Hematopoietic multipotent progenitor cell treated with erythropoietin and hydrocortisone succinate and interleukin-3 and kit ligand, for 6 days (in vitro differentiated cells): ENCODE measurements at places on chromosomes 16 and 17.
A peak's percentile ranks its signal among the peaks of the same experiment; 100 is the strongest.

DNA sequence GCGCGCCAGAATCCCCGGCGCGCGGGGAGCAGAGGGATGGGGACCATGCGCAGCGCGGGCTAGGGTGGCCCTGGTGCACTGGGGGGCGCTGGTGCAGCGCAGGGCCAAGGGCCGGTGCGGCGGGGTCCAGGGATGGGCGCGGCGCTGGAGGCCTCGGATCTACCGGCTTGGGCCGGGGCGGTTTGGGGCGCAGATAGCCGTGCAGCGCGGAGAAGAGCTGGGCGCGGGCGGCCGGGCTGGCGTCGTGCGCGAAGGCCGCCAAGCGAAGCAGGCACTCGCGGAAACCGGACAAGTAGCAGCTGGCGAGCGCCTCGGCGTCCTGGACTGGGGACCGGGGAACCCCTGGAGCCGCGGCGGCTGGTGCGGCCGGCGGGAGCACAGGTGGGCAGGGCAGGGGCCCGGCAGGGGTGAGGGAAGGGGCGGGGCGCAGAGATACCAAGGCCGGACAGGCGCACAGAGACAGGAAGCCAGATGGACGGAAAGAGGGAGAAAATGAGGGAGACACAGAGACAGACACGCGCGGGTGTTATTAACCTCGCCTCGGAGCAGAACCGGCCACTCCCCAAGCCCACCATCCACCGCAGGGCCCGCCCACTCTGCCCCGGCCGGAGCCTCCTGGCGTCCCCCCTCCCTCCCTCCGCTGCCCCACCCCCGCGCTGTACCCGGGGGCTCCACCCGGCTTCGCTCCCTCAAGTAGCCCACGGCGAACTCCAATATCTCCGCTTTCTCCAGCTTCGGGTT lies 2.1 kb downstream of the HES7 start:
- peak; percentile 80 for DNase-seq

- no peak for DNase-seq
Observed at GRCh38 chr17:7910281-7910680, 5.8 kb downstream of the RNF227 start.

- no peak for DNase-seq
Observed at GRCh38 chr16:66278111-66278531, 88.4 kb upstream of the CDH5 start.

DNA sequence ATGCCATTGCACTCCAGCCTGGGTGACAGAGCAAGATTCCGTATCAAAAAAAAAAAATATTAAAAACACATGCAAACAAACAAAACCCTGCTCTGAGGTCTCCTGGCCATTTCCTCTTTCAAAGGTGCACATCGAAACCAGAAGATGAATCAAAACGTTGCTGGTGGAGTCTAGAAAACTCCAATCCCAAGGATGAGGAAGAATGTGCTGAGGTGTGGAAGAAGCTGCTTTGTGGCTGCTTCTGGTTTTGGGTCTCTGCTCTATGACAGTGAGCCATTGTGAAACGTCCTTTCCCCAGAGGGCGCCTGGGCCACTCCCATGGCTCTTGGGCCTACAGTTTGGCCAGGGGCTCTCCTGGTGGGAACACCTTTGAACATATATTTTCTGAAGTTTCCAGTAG lies 112.6 kb downstream of the IRF8 start:
- DNase-seq: no peak

- DNase-seq: no peak
Observed at GRCh38 chr17:13600475-13601321, 1.0 kb downstream of the HS3ST3A1 start.

GRCh38 chr16:86294535-86295196 lies 215.7 kb upstream of the FOXF1 start:
- DNase-seq: no peak

GRCh38 chr16:72174726-72175125 lies 2.8 kb upstream of the PMFBP1 start:
- DNase-seq: no peak

- DNase-seq: no peak
Observed at GRCh38 chr17:76088041-76088867, 9.3 kb downstream of the ZACN start.

DNA sequence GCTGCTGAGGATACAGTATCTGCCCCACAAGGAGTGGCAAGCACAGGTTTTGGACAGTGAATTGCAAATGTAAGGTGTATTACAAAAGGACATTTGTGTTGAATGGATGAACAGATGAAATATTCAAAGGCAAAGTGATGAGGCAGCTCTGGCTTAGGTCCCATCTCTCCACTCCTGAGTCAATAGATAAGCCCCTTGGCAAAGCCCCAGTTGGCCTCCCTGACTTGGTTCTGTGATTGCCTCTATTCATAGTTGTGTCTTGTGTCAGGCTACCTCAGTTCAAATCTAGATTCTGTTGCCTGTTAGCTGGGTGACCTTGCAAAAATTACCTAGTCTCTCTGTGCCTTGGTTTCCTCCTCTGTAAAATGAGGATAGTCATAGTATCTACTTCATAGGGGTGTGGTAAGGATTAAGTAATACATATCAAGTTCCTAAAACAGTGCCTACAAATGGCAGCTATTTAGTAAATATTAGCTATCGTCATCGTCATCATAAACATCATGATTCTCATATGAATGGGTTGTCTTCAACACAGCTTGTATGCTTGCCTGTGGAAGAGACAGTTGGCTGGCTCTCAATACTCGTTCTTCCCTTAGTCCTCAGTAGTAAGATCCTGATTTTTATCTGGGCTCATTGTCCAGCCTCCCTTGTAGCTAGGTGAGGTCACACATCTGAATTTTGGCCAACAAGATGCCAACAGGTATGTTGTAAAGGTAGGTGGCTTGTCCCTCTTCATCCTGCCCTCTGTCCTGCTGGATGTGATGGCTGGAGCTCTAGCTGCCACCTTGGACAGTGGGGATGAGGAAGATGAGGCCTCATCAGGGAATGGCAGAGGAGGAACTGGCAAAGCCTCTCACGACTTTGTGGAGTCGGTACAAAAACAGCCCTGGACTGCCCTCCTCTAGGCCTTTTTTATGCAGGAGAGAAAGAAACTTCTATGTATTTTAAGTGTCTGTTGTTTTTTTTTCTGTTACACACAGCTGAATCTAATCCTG lies 2.1 kb upstream of the MFAP4 start:
- DNase-seq: peak; percentile 64

- peak; percentile 54 for DNase-seq
Observed at GRCh38 chr17:28317966-28318758, 838 bp upstream of the TMEM97 start.

DNA sequence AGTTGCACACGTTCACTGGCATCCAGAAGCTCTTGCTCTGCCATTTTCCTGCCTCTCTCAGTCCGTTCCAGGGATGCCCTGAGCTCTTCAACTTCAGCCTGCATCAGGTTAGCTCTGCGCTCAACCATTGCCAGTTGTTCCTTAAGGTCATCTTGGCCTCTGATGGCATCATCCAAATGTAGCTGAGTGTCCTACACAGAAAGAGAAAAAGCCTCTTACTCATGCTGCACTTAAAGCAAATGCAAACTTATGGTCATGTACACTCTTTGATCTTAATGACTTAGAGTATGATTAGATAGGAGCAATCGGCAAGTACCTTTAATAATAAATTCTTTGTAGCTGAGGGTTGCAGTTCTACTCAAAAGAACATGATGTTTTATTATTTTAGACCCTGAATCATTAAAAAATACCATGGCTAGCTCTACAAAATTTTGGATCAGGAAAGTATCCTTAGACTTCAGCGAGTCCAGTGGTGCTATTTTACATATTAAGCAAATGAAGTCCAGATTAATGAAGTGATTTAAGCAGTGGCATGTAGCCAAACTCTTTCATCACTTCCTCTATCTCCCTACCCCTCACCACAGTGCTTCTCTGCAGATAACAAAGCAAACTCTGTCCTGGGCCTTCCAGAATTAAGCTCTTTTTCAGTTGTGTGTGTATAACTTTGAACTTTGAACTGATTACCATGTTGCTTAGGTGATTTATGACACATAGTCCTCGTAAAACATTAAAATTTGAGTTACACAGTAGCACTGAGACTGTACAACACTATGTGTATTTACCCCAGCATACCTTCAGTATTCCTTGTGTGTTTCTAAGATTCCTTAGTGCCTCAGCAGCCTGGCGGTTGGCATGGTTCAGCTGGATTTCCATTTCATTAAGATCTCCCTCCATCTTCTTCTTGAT lies 22.1 kb downstream of the MYH4 start:
- peak; percentile 2 for DNase-seq

DNA sequence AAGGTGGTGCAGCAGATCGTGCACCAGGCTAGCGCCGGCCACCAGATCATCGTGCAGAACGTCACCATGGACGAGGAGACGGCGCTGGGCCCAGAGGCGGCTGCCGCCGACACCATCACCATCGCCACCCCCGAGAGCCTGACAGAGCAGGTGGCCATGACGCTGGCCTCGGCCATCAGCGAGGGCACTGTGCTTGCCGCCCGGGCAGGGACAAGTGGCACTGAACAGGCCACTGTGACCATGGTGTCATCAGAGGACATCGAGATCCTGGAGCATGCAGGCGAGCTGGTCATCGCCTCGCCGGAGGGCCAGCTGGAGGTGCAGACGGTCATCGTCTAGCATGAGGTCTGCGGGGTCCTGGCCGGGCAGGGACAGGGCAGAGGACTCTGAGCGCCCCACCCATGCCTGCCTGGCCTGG lies 1.0 kb upstream of the DNASE1L2 start:
- DNase-seq: no peak

- DNase-seq: no peak
Observed at GRCh38 chr17:74024871-74025531, 178.5 kb upstream of the RPL38 start.

- DNase-seq: no peak
Observed at GRCh38 chr16:68422396-68422960, 25.8 kb downstream of the SMPD3 start.

- no peak for DNase-seq
Observed at GRCh38 chr16:48507886-48508285, 102.1 kb downstream of the N4BP1 start.

- DNase-seq: peak; percentile 92
Observed at GRCh38 chr16:88773812-88774291, 11.2 kb downstream of the PIEZO1 start.

DNA sequence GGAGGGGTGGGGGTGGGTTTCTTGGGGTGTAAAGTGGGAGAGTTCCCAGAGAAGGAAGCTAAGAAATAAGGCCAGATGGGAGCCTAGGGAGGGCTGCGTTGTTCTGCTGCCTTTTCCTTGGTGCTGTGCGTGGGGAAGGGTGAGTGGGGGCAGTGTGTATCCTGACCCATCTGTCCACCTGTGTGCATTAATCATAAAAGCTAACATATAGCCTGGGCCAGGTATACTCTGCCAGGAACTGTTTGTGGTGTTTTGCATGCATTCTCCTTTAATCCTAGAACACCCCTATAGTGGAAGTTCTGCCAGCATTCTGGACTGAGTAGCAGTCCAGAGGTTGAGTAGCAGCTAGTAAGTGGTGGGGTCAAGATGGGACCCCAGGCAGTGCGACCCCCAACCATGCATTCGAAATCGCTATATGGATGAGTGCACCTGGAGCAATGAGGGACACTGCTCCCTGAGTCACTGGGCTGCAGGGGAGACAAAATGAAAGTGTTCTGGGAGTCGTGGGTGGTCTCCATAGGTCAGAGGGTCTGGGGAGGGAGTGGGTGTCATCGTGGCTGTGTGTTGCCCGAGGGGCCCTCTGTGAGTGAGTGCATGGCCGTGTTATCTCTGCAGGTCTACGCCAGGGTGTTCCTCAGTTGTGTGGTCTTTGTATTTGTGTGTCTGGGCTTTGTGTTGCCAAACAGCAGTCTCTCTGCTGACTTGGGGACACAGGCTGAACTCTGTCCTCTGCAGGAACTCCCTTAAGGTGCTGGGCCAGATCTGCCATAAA lies 1.3 kb downstream of the ERBB2 start:
- no peak for DNase-seq

DNA sequence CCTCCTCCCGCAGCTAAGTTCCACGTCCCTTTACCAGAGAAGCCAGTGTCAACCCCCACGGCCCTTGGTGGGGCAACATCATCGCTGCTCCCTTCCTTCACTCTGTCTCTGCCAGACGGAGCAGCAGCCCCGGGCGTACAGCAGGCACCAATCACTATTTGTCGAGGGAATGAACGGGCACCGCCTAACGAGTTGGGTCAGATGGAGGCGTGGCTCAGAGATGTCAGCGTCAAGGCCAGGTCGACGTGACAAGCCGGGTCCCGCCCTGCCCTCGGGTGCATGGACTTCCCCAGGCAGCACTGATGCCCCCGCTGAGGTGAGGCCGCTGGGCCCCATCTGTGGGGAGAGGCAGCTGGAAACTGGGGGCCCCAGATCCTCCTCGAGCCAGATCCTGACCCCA lies 50.0 kb downstream of the CBFA2T3 start:
- no peak for DNase-seq

DNA sequence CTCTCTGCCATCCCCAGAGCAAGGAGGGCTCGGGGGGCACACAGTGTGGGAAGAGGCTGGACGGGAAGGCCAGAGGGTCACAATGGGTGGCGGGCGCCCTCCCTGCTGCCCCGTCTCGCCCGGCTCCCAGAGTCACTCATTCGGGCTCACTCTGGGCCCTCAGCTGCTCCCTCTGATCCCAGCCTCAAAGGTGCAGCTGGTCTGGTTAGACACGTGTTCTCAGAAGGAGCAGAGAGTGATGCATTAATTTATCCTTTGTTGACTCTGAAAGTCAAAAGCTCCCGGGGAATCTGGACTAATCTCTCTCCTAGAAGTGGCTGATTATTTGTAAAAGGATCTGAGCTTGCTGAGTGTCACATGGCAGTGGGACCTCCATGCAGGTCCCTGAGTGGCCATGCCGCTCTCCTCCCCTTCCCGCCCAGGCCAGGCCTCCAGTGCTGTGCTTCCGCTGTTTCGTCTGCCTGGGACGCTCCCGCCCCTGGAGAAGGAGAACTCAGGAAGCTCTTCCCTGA lies 87.5 kb downstream of the SEC14L1 start:
- DNase-seq: no peak

DNA sequence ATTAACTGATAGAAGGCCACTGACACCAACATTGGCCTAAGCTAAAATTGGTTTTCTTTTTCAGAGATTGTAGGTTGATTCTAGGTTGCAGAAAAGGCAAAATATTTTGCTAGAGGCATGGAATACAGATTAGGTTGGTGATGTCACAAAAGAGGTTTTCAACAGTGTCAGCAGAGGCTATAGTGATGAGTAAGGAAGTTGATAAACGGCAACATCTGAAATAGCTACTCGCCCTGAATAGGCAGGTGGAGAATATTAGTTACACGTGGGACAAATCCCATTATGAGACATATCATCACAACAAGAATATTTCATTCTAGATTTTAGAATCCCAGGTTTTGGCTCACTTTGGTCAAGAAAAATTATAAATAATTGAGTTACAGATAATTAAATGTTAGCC lies 1.5 kb upstream of the TOM1L1 start:
- no peak for DNase-seq

GRCh38 chr17:76550712-76551615 lies 11.1 kb downstream of the PRCD start:
- DNase-seq: peak; percentile 58

DNA sequence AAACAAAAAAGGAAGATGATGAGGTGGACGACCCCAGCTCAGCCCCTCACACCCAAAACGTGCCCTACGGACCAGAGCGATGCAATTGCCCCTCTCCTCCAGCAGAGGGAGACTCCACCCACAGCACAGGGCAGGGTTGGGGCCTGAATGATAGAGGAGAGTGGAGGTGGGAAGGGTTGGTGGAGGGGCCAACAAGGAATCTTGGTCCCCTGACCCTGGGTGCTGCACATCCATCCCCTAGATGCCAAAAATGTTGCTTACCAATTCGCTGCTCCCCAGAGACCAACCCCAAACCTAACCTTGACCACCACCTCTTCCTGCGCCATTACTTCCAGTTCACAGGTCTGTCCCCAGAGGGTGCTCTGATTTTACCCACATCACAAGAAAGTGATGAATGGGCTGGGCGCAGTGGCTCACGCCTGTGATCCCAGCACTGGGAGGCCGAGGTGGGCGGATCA lies 12.9 kb downstream of the P2RX5 start:
- peak; percentile 81 for DNase-seq
